Activated naive CD4-positive, alpha-beta T cell (primary cell): ENCODE measurements at places on chromosomes 7 and 10.

GRCh38 chr10:120584786-120585185 is 127.8 kb downstream of the PLPP4 start:
- DNase-seq: no peak

DNA sequence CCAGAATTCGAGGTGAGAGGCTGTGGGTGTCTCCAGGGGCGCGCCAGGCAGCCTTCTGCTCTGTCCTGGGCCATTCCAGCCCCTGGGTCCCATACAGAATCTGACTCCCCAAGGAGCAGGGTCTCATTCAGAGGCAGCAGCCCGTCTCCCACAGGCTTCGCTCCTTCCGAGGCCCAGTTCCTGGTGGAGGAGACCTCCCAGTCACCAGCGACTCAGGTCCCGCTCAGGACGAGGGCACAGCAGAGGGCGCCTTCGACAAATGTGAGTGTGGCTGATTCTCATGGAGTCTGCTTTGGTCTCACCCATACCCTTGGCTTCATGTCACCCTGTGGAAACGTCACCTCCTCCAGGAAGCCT is 81.8 kb upstream of the GPR26 start:
- no peak for DNase-seq

DNA sequence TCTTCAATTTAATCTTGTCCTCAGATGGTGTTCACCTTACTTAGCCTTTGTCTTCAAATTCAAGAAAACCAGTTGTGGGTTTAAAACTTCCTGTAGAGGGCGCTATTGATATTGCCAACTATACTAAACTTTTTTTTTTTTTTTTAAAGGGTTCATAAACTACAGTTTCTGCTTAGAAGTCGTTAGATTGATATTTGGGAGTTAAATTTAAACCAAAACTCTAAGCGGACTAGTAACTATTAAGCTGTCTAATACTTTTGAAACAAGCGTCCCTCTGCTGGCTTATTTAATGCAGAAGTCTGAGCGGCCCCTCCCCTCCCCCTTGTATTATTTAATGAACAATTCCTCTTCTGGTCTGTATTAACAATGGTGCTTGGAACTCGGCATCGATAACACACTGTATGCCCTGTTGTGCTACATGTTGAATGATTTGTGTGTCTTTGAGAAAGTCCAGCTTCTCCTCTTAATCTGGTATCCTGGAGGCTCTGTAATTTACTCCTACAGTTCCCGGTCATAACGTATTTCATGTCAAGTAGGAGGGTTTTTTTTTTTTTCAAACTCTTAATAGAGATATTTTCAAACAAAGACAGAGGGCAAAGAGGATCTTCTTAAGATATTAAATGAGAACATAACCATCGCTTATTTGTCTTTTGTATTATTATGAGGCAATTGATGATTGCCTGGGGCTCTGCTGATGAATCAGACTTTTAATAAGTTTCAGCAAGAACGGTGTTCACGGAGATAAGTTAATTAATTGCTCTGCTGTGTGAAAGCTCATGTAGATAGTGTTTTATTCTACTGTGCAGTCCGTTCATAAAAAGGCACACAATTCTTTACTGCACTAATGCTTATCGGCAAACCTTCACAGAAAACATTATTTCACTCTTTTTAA is 22.6 kb upstream of the CREB5 start:
- no peak for DNase-seq

- no peak for DNase-seq
These were observed 81.8 kb downstream of the SEMA3A start for GRCh38 chr7:84112771-84113170.

GRCh38 chr10:77746047-77746707 is 108.6 kb upstream of the KCNMA1 start:
- no peak for DNase-seq

GRCh38 chr7:136072447-136072846 is 95.3 kb upstream of the MTPN start:
- DNase-seq: no peak

- DNase-seq: no peak
These were observed 90.8 kb downstream of the ZFAND4 start for GRCh38 chr10:45581582-45582385.

- no peak for DNase-seq
These were observed 487.0 kb upstream of the SEMA3D start for GRCh38 chr7:85673876-85674275.

DNA sequence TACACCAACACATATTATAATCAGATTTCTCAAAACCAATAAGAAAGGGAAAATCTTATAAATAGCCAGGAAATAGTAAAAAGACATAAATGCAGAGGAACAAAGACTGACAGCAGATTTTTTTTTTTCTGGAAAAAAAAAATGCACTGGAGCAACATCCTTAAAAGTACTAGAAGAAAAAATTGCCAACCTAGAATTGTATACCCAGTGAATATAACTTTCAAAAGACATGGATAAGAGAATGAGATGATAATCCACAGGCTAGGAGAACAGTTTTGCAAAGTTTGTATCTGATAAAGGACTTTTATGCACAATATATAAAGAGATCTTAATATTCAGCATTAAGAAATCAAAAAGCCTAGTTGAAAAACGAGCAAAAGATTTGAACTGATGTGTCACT is 554.0 kb downstream of the AUTS2 start:
- no peak for DNase-seq

GRCh38 chr10:59864141-59864962 is 42.0 kb downstream of the CCDC6 start:
- no peak for DNase-seq

GRCh38 chr10:3829156-3830050 is 44.4 kb upstream of the KLF6 start:
- DNase-seq: no peak

GRCh38 chr10:72605122-72605521 is 20.8 kb downstream of the MICU1 start:
- DNase-seq: no peak

- no peak for DNase-seq
These were observed 715 bp upstream of the PANK1 start for GRCh38 chr10:89645742-89646172.

DNA sequence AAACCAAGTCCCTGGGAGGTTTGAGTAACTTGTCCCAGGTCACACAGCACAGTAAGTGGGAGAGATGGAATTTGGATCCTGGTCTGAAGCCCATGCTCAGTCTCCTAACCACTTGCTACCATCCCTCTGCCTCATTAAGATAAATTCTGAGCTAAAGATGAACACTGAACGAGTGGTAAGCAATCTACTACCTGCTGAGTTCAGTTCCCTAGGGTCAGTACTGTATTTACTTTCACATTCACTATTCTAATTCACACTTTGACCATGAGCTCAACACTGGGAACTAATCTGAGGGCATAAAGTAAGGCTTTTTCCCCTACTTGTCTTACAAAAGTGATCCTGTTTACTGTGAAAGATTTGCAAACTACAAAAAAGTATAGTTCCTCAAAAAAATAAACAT is 2.4 kb downstream of the UROS start:
- no peak for DNase-seq

DNA sequence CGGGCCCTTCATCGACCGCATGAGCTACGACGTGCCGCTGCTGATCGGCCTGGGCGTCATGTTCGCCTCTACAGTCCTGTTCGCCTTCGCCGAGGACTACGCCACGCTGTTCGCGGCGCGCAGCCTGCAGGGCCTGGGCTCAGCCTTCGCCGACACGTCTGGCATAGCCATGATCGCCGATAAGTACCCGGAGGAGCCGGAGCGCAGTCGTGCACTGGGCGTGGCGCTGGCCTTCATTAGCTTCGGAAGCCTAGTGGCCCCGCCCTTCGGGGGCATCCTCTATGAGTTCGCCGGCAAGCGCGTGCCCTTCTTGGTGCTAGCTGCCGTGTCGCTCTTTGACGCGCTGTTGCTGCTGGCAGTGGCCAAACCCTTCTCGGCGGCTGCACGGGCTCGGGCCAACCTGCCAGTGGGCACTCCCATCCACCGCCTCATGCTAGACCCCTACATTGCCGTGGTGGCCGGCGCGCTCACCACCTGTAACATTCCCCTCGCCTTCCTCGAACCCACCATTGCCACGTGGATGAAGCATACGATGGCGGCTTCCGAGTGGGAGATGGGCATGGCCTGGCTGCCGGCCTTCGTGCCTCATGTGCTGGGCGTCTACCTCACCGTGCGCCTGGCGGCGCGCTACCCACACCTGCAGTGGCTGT is 1.2 kb downstream of the SLC18A3 start:
- DNase-seq: no peak

DNA sequence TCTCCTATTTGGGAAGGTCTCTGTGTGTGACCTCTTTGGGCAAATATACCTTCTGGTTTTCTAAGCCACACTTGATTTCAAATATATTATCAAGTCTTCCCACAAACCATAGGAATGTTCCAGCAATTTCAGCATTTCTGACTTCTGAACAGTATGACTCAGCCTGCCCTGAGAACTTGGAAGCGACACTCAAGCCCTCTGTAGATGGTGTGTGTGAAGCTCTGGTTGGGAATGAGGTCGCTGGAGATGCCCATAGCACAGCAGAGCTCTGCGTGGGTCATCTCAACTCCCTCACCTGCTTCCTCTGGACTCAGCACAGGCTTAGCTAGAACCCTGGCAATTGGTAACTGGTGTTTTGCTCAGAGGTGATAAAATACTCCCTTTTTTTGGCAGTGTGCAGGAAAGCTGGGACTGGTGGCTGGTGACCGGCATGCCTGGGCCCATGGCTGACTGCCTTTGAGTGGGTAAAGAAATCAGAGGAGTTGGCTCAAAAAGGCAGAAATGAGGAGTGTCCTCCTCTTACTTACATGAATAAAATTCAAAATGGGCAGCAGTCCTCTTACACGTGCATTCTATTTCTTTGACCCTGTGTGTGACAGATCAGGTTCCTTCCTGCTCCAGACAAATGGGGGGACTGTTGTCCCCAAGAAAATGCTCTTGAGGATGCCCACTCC is 87.5 kb upstream of the NRP1 start:
- DNase-seq: no peak

- no peak for DNase-seq
These were observed 738 bp downstream of the ETV1 start for GRCh38 chr7:13988731-13989125.

- DNase-seq: no peak
These were observed 34.1 kb upstream of the MALRD1 start for GRCh38 chr10:19014498-19014897.

DNA sequence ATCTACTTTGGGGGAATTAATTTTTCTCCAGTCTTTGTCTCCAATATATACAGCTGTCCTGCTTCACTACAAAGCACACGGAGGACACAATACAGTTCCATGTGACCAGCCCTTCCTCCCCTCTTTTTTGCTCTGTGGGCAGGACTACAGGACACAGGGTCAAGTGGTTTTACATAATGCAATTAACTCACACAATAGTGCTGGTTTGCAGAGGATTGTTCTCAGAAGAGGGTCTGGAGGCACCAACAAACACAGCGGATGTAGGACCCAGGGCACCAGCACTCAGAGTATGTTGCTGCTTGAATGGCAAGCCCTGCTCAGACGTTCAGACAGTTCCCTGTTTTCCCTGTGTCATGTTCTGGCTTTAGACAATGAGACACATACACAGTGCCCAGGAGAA is 52.0 kb upstream of the NPTX2 start:
- no peak for DNase-seq

DNA sequence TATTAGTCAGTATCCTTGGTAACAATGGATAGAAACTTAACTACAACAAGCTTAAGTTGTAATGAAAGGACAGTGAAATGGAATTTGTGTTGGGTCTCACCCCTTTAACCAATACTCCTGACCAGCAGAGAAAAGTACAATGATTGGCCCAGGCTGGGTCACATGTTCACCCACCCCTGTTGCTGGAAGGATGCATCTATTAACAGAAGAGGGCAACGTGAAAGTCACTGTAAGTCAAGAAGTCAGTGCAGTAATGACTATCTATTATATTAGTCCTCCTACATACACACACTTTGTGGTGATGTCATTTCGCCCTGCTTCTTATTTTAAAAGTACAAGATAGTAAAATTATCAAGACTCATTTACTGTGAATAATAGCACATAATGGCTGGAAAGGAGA is 16.2 kb downstream of the PNLIPRP2 start:
- DNase-seq: no peak

DNA sequence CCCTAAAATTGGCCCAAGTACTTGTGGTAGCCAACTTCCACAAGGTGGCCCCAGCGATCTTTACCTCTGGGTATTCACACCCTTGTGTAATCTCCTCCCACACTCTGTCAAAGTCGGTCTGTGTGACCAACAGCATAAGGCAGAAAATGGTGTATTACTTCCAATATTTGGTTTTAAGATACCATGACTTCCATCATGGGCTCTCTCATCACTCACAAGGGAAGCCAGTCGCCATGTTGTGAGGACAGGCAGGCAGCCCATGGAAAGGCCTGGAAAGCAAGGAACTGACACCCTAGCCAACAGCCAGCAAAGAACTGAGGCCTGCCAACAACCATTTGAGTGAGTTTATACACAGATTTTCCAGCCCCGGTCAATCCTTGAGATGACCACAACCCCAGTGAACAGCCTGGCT is 91.0 kb upstream of the KMT2E start:
- peak; percentile 60 for DNase-seq

GRCh38 chr7:2833083-2833910 is 10.8 kb downstream of the GNA12 start:
- no peak for DNase-seq

- DNase-seq: no peak
These were observed 649.4 kb upstream of the MGMT start for GRCh38 chr10:128817636-128818035.

DNA sequence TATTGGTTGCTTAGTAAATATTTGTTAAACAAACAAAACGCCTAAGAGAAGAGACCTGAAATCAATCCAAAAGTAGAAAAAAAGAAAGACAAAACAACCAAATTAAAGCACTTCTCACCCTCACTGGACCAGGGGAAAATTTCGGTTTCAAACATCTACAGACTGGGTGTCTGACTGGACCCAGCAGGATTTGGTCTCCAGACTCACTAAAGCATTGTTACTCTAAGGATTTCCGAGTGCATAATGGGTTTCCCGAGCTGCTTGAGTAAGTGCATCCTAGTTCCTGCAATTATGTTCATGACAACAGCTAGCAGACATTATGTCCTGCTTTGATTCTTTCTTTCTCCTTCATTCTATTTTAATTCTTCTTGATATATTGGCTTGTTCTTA is 51.8 kb upstream of the FAM3C start:
- DNase-seq: no peak

GRCh38 chr10:84542522-84543490 is 214.4 kb downstream of the CCSER2 start:
- no peak for DNase-seq

DNA sequence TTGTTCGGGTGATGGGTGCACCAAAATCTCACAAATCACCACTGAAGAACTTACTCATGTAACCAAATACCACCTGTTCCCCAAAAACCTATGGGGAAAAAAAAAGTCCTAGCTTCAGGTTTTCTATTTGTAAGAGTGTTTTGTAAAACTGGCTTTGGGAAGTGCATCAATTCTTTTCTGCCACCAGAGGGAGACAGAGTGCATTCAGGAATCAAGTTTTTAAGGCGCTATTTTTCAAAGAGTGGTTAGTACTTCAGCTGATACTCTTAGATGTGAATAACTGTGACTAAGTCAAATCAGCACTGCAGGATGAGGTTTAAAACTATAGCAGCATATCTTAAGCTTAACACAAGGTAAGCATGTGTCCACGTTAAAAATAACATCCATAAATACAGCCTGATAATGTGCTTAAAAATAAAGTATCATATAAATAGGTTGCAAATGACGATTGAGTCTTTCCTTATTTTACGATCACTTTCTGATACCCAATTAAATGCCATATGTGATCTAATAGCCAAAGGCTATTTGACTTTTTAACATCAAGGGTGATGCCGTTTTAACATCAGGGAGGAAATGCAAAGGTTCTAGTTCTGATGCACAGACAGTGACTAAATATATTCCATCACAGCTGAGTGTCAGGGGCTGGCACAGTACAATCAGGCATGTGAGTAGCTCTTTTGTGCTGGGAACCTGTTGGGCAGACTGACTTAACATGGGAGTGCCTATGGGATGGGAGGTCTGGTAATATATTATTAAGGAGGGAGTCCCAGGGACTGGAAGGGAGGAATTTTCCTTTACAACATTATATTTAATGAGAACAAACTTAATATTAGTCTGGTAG is 10.6 kb upstream of the LYZL2 start:
- no peak for DNase-seq
